ENCODE measurements at places on chromosomes 2 and 18. TPM values are rescaled to one million over a fixed set of nuclear protein-coding genes. Genes with fewer than 3 reads are reported as not detected.

The CCDC68 gene
- 2.7 TPM for total RNA-seq

The SAG gene
- total RNA-seq = not detected

The ACTR2 gene
- total RNA-seq = 139 TPM

The MOCOS gene
- total RNA-seq = 15.3 TPM

The PROKR1 gene
- total RNA-seq = not detected

The CRYBA2 gene
- total RNA-seq = not detected

The MZT2A gene
- 285 TPM for total RNA-seq

The G6PC2 gene
- total RNA-seq = not detected

The TUBA4A gene
- 116 TPM for total RNA-seq

The CPLX4 gene
- total RNA-seq = not detected

The SCN9A gene
- 7.2 TPM for total RNA-seq

The CHPF gene
- total RNA-seq = 285 TPM

The OTOF gene
- not detected for total RNA-seq

The STAM2 gene
- total RNA-seq = 32.2 TPM

The SCYGR4 gene
- total RNA-seq = not detected

The CAMKMT gene
- 5.8 TPM for total RNA-seq

The MOGAT1 gene
- total RNA-seq = not detected

The REEP1 gene
- 0.48 TPM for total RNA-seq

The MRPL44 gene
- 53.5 TPM for total RNA-seq

The UPP2 gene
- total RNA-seq = not detected

The ARHGAP28 gene
- 4.6 TPM for total RNA-seq

The SKOR2 gene
- total RNA-seq = not detected

The KIDINS220 gene
- 45.1 TPM for total RNA-seq

The NETO1 gene
- 7.1 TPM for total RNA-seq

The SLC8A1 gene
- total RNA-seq = 2.8 TPM

The CCDC121 gene
- total RNA-seq = 3.6 TPM

The GAL3ST2 gene
- not detected for total RNA-seq

The NAT8 gene
- not detected for total RNA-seq

The DNAJC5G gene
- total RNA-seq = not detected

The TUBB6 gene
- total RNA-seq = 387 TPM

The B3GNT7 gene
- 8.8 TPM for total RNA-seq

The COL4A3 gene
- 2.3 TPM for total RNA-seq

Data from kidney epithelial cell (primary cell).